Stimulated activated CD4-positive, alpha-beta T cell treated with anti-CD3 and anti-CD28 coated beads, Interleukin-4, amount 100 ng/mL, for 48 hours (primary cell): ENCODE measurements at places on chromosomes 1 and 21.
A peak's percentile ranks its signal among the peaks of the same experiment; 100 is the strongest.

DNA sequence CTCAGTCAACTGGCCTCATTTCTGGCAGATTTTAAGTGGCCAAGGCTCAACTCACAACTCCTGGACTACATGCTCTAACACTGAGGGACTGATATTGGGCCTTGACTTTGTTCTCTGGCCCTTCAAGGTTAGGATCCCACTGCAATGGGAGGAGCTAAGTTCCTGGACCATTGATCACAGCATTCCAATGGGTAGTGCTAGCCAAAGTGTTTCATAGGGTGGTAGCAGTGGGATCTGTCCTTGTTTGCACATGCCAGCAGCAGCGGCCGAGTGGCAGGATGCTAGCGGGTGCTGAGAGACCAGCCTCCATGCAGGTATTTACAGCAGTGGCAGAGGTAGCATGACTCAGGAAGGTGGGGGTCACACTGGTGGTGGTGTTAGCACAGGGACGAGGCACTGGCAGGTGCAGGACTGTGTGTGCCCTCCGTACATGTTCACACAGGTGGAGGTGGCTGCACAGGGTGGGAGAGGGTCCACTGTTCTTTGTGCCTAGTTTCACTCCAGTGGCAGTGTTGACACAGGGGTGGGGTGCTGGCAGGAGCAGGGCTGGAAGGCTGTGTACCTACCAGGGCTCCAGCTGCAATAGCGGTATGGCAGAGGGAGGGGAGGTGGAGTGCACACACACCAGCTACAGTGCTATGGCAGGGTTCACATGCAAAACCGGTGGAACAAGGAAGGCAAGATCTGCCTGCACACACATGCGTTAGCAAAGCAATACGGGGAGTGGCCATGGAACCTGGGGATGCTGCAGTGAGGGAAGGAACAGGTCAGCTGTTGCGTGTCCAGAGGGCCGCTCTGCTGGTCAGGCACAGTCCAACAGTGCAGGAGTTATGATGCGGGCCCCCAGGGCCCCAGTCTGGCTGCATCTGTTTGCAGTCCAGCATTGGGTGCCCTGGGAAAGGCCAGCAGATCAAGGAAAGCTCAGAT lies 51.7 kb downstream of the COL24A1 start:
- DNase-seq, result no peak

- DNase-seq, result no peak
Observed at GRCh38 chr1:232697187-232697822, 67.4 kb upstream of the SIPA1L2 start.

DNA sequence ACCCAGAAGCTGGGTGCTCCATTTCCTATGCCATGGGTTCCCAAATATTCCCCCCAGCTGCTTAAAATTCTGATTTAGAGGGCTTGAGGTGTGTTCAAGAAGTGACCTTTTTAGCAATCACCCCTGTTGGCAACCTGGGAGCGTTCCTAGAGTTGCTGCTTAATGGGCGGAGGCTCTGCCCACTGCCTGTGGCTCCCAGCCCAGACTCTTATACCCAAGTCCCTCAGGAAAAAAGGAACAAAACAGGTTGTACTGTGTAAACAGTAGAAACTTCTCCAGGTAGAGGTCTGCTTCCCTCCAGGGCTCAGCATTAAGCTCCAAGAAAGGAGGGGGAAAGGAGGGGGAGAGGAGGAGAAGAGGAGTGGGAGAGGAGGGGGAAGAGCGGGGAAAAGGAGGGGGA lies 14.6 kb upstream of the TENT5C start:
- DNase-seq, result no peak

DNA sequence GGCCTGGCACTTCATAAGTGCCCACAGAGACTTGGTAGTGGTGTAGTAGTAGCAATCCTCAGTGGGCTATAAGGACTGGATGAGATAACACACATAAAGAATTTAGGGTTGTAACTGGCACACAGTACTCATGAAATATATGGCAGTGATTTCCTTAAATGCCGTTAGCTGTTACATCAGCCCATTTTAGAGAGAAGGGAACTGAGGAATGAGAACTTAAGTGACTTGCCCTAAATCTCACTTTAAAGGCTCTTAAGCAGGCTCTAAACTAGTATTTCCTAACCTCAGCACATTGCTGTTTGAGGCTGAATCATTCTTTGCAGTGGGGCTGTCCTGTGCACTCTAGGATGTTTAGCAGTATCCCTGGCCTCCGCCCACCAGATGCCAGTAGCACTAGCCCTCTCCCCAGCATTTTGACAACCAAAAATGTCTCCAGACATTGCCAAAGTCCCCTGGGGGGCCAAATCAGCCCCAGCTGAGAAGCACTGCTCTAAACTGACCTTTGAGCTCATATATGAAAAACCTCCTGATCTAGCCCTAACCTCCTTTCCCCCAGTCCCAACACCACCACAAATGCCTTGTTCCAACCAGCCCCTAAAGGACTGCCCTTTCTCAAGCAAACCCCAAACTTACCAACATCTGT lies 11.6 kb downstream of the CAMK2N1 start:
- no peak for DNase-seq

DNA sequence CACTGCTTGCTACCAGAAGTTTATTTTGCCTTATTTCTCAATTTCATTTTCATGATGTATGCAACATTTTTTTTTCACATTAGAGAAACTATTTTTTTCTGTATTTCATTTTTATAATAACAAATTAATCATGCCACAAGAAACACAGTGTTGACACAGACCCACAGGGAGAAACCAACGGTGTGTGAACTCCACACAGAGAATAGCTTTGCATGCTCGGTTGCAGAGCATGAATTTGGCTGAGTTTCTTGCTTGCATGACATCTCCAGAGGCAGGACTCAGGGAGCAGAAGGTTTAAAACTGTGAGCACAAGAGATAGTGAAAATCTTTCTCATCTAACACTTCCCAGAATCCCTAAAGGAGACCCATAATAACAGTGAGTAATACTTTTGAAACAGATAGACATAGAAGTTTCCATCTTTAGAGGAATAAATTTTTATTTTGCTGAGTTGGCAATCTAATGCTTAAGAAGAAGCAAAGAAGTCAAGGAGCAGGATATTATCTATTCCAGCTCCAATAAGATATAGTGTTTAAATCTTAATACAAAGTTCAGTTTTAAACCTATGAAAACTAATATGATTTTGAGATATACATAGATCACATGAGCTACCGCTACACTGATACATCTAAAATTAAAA lies 890.9 kb downstream of the MRPL39 start:
- DNase-seq, result no peak

DNA sequence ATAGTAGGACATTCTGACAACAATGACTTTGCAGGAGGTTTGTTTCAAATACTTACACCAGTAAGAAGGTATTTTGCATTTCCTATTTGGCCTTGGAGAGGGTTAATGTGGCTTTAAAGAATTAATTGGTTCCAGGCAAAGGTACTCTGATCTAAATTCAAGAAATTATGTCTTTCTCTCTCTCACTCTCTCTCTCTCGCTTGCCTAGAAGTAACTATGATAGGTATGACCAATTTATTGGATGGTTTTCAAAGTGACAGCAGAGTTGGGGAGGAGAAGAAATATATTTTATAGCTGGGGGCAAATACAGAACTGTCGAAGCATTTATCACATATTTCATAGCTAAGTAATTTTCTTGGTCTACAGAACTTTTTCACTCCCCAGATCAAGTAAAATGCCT lies 116.0 kb downstream of the ATP6V1G3 start:
- no peak for DNase-seq

DNA sequence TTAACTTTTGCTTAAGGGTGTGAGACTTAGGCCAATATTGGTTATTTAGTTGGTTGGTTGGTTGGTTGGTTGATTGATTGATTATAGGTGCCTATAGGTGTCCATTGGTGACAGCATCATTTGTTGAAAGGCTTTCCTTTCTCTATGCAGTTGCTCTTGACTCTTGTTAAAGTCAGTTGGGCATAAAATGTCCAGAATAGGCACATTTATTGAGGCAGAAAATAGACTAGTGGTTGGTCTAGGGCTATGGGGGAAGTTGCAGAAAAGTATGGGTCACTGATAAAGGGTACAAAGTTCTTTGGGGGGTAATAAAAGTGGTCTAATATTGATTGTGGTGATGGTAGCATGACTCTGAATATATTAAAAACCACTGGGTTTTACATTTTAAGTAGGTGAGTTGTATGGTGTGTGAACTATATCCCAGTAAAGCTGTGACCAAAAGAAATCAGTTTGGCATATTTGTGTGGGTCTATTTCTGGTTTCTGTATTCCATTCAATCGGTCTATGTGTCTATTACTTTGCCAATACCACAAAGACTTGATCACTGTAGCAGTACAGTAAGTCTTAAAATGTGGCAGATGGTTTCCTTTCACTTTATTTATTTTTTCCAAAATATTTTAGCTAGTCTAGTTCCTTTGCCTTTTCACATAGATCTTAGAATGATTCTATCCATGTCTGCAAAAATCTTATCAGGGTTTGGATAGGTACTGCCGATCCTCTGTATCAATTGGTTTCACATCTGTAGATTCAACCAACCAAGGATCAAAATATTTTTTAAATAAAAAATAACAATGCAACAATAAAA lies 63.0 kb downstream of the ATP1A1 start:
- no peak for DNase-seq

DNA sequence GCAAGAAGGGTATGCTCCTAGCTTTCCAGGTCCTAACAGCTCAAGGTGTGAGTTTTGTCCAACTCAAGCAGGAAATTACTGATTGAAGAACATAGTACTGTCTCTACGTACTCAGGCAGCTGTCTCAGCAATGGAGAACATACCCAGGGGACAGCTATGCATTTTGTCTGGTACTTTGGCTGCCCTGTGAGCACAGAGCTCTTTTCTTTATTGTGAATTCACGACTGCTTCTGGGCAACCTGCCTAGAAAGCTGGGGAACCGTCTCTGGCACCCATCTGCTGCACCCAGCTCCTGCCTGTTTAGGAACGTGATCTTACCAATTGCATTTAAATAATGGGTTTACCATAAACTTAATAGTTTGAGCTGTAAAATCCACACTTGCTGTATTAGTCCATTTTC lies 258.1 kb downstream of the HHAT start:
- DNase-seq, result no peak

DNA sequence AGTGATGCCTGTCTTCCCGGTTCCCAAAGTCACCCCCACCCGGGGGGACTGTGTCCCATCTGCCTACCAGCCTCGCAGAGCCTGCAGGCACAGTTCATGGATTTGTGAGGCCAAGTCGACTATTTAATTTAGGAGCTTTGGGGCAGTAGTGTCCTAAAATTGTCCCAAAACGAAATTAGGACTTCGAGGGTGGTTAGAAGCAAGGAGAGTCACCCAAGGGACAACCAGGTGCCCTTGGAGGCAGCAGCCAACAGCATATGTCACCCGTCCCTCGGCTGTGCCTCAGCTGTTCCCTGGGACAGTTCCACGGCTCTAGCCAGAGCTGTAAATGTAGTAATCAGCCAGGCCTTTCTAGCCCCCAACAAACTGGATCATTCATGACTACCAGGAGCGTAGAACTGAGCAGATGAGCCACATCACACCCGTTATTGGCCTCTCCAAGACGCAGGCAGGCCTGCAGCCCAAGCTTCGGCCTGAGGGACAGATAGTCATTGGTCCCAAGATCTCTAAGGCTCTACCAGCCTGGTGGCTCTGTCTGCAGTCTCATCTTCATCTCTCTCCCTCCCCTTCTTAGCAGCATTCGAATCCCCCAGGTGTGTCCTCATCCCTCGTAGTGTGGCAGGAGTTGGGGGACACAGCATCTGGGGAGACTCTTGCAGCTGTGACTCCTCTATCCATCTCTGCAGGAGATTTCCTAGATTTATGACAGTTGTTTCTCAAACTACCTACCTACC lies 2.9 kb downstream of the PAX7 start:
- DNase-seq, result no peak

DNA sequence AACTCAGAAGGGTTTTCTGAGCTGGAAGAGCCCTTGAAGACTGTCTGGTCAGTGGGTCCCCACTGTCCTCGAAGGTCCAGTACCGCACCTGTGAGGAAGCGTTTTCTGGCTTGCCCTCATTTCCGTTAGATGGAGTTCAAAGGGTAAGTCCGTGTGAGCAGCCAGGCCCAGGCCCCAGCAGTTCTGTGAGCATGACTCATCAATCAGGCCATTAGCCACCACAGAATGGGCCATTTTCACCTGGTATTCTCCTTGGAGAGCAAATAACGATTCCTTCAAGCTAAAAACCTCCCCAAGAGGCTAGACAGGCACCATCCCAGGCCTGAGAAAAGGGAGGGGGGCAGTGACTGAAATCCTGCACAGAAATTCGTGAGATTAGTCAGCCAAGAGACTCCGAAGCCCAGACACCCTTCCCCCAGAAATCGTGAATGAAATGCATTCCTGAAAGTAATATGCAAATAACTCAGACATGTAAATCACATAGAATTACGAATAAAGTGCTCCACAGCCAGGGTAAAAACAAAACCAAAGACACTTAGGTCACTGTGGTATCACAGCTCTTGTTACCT lies 66.0 kb downstream of the BCAR3 start:
- peak; percentile 69 for DNase-seq

- DNase-seq, result no peak
Observed at GRCh38 chr1:1348420-1349255, 580 bp downstream of the DVL1 start.

GRCh38 chr1:213622365-213623063 lies 365.3 kb upstream of the PROX1 start:
- DNase-seq, result no peak

DNA sequence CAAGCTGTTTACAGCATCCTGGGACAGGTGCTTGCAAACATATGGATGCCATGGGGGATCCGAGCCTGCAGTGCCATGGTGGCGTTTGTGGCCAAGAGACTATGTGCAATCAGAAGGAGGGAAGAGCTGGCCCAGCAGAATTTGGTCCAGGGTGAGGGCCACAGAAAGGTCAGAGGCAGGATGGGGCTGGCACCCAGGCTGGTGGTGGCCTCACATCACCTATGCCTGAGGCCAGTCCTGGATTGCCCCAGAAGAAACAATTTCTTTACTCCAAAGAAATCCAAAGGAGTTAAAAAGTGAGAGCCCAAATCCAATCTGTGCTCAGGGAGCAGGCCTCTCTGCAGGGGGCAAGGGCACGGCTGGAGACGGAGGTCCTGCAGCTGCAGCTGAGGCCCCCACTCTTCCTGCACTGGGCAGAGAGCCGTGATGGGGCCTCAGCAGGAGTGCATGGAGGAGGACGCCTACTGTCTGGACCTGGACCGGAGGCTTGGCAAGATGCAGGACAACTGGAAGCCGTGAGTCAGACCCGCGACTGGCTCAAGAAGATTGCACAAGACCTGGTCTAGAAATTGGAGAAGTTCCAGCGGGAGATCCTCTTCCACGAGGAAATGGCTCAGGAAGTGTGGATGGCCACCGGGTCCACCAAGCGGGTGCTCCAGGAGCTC lies 163.5 kb downstream of the RYR2 start:
- DNase-seq, result no peak

GRCh38 chr1:44707959-44708831 lies 22.8 kb downstream of the RNU5D-1 start:
- no peak for DNase-seq
